H7 (cell line): ENCODE measurements at places on chromosomes 13 and 19. TPM values are rescaled to one million over a fixed set of nuclear protein-coding genes. Genes with fewer than 3 reads are reported as not detected.

CYP4F22 gene
- not detected in 2 replicates for total RNA-seq

SLITRK5 gene
- total RNA-seq = 0.55 and 0.85 TPM in 2 replicates

SYCN gene
- not detected in 2 replicates for total RNA-seq

SULT2A1 gene
- not detected in 2 replicates for total RNA-seq

GDF15 gene
- total RNA-seq = 0.30 and 1.4 TPM in 2 replicates

BRME1 gene
- total RNA-seq = 3.4 and 4.1 TPM in 2 replicates

POLRMT gene
- total RNA-seq = 120 and 128 TPM in 2 replicates

SOX1 gene
- total RNA-seq = 0.15 TPM in 1 of 2 replicates, not detected in the other

TMEM272 gene
- total RNA-seq = not detected in 2 replicates

ZNF382 gene
- 6.2 and 14.1 TPM in 2 replicates for total RNA-seq

PGLYRP2 gene
- not detected in 2 replicates for total RNA-seq

ERICH4 gene
- not detected in 2 replicates for total RNA-seq

PCDH20 gene
- 0.89 and 1.4 TPM in 2 replicates for total RNA-seq

IFNL1 gene
- total RNA-seq = not detected in 2 replicates

DNA sequence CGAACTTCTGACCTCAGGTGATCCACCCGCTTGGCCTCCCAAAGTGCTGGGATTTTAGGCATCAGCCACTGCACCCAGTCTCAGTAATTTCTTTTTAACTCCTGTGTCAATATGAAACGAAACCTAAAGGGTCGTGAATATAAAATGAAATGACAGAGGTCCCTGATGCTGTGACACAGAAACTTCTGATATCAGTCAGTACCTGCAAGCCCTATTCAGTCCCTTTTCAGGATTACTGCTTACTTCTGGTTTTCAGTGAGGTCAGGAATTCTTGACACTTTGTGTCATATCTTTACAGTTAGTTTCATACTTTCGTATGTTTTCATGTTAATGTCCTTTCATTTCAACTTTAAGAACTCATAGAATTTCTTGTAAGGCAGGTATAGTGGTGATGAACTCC is 58.7 kb downstream of the RNF17 start:
- no peak for DNase-seq

DNA sequence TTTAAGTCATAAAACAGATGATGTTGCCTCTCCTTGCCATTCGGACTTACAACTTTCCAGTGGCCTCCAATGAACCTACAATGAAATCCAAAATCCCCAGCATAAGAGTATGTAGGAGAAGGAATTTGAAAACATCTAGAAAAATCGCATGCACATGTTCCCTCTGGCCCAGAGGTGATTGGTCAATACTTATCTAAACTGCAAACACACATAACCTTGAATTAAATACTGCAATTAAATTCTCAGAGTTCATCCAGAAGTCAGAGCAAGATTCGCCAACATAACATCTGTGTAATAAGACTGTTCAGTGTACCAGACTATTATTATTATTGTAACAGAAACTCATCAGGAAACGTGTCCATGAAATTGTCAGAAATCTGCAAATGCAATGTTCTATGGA is 82.2 kb upstream of the USP29 start:
- no peak for DNase-seq

- DNase-seq = no peak
Measured at GRCh38 chr13:98941126-98941525, 36.7 kb downstream of the DOCK9 start.

DNA sequence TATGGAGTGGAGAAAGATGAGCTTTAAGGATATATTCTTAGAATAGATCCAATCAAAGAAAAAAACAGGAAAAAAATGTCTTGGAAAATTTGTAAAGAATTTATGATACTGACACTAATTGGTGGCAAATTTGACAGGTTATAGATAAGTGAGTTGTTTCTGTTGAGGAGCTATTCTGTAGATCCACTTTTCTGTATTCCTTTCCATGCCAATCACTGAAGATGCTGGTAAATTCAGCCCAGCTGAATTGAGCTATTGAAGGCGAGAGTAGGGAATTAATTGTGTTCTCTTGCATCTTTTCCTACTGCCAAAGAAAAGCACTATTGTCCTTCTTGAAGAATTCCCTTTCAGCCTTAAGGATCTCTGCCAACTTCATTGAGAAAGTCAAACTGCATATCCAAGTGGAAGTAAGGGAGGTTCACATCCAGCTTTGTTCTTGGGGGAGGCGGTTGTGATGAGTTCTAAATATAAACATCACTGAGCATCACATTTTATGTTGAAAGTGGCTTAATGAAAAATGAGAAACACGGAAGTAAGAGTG is 113.1 kb downstream of the PCDH9 start:
- no peak for DNase-seq

DNA sequence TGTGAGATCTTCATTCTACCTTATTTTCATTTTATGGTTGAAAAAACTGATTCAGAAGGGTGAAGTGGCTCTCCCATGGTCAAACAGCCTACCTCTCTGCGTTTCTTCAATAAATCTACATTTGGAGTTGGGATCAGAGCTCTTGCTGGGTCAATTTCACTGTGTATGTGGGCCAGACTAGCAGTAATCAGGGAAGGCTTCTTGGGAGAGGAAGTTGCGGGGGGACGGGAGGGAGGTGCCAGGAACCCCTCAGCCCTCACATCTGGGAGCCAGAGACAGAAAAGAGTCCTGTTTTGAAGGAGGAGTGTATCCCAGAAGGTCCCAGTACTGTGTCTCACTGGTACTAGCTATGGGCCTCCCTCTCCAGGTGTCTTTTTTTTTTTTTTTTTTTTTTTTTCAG is 934 bp downstream of the KXD1 start:
- peak; percentile 43 for DNase-seq

- no peak for DNase-seq
Measured at GRCh38 chr19:48968179-48968661, 3.1 kb downstream of the FTL start.

DNA sequence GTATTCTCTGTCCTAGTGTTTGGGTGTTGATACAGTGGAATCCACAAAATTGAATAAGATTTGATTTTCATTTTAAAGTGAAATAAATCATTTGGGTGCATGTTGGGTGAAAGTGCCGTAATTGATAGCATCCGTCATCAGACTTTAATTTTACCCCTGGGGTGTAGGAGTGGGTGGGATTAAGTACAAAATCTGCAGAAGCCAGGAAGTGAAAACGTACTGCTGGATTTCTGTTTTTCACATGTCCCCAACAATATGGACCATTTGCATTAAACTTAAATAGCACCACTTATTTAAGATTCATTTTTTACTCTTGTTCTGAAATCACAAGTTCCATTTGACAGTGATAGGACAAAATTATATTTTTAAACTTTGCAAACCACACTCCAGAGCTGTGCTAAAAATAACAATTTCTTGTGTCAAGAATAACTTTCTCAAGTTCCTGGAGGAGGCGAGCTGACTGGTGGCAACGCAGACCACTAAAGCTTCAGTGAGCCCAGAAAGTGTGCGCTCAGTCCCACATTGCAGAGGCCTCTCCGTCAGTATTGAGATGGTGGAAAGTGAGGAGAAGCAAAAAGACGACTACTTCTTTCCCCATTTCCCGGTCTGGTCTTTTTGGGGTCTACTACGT is 71.3 kb downstream of the ARHGEF7 start:
- DNase-seq = no peak

DNA sequence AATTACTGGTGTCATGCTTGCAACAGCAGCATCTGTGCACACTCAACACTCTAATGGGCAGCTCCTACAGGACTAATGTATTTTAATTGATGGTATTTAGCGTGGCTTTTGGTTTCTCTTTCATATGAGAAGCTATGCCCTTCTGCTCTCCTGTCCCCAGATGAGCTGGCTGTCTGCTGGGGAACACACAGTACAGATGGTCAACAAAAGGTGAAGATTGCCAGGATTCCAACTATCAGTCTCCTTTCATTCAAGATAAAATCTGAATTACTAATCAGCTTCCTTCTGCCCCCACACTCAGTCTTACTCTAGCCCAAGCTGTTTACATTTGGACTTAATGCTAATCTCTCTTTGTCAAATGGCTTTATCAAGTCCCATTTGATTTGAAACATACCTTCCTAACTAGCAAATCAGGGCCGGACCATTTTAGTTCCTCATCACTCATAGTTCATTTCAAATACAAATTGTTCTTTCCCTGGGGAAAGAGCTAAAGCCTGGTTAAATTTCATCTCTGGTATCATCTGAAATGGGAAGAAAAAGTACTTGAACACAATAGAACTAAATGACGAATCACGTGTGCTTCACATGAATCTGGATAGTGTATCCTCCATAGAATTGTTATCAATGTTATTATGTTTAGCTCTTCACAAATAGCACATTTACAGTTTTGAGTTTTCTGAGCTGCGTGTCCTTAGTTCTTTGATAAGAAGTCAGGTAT is 988.0 kb downstream of the PCDH17 start:
- no peak for DNase-seq

DNA sequence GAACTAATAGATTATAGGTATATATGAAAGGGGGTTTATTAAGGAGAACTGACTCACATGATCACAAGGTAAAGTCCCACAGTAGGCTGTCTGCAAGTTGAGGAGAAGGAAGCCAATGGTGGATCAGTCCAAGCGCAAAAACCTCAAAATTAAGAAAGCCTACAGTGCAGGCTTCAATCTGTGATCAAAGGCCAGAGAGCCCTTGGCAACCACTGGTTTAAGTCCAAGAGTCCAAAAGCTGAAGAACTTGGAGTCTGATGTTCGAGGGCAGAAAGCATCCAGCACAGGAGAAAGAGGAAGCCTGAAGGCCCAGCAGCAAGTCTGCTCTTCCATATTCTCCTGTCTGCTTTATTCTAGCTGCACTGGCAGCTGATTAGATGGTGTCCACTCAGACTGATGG is 721.3 kb upstream of the PCDH9 start:
- no peak for DNase-seq

DNA sequence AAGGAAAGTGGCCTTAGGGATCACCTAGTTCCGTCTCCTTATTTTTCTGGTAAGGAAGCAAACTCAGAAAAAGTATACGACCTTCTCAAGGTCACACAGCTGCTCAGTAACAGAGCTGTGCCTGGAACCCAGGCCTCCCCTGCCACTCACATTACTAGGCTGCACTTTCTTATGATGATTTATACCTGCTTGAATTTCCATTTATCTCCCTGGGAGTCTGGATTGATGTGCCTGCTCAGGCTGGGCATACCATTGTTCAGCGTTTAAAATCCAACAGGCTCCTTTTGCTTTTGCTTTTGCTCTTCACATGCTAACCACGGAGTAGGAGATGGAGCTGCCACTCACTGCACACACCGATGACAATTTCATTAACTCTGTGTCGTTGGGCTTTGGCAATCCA is 241.0 kb downstream of the OLFM4 start:
- DNase-seq = no peak

- no peak for DNase-seq
Measured at GRCh38 chr13:46171217-46171616, 10.8 kb downstream of the LCP1 start.

- no peak for DNase-seq
Measured at GRCh38 chr13:79409828-79410227, 3.8 kb upstream of the RBM26 start.

DNA sequence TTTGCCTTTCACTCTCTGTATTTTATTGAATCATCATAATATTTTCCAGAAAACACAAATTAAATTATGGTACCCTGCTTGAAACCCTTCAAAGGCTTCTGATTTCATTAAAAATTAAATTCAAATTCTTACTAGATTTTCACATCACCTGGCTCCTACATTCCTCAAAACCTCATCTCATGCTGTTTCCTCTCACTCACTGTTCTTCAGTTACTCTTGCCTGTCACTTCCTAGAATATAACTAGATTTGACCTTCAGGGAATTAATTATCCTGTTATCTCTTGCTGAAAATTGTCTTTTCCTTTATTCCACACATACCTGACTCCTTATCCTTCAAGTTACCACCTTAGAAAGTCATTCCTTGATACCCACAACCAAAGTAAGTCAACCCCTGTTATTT is 2294.7 kb downstream of the PCDH9 start:
- no peak for DNase-seq

DNA sequence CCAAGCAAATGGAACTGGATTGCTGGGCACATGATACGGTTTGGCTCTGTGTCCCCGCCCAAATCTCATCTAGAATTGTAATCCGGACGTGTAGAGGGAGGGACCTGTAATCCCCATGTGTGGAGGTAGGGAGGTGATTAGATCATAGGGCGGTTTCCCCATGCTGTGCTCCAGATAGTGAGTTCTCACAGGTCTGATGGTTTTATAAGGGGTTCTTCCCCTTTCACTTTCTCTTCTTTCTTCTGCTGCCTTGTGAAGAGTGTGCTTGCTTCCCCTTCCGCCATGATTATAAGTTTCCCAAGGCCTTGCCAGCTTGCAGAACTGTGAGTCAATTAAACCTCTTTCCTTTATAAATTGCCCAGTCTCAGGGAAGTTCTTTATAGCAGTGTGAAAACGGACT is 32.6 kb upstream of the MTIF3 start:
- DNase-seq = no peak

DNA sequence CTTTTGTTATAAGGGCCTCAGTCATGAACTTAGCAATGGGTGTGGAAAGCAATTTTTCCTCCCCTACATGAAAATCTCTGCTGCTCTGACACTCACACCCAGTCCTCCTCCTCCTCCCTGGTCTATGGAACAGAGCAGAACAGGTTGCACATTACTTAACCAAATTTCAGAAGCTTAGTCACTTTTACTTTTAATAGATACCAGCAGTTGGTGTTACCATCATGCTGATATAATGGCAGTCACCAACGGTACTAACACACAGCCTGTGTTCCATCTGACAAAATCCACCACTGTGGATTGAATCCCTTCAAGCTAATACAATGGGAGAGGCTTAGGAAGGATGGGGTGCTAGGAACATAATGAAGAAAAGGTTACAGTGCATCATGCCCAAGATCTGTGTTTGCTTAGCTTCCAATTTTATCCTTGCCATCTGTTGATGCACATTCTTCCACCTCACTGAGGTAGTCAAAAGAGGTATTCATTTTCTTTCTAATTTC is 9.8 kb downstream of the TPT1 start:
- no peak for DNase-seq

DNA sequence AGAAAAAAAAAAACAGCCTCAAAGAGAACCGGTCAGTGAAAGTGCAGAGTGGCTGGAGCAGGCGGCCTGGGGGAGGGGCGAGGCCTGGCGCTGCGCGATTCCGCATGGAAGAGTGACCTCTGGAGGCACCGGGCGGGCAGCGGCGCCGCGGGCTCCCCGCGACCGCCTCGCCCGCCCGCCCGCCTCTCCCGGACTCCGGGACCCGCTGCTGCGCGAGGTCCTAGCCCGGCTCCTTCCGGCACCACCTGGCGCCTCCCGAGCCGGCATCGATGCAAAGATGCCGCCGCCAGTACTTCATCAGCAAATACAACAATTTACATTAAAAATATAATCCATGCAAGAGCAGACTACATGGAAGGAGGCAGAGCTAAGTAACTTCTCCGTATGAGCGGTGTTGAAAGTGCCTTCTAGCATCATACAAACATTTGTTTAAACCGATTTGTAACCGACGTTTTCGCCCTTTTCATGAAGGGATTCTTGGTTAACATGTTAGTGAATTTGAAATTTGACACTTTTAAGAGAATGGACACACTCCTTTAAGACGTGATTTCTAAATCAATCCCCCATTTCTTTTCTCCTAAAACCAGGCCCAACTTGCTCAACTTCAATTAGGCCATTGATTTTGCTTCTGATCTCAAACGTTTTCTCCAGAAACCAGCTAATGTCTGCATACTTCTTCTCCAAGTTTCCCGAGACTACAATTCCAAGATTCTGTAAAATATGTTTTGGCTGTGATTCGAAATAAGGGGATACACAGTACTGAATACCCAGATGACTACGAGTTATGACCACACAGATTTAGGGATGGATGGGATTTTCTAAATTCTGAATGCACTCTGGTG is 2.1 kb downstream of the EFNB2 start:
- DNase-seq = peak; percentile 86
